ENCODE measurements at places on chromosomes 1 and 21.

- DNase-seq: no peak
Observed at GRCh38 chr1:23931491-23931880, 18.3 kb upstream of the CNR2 start.

DNA sequence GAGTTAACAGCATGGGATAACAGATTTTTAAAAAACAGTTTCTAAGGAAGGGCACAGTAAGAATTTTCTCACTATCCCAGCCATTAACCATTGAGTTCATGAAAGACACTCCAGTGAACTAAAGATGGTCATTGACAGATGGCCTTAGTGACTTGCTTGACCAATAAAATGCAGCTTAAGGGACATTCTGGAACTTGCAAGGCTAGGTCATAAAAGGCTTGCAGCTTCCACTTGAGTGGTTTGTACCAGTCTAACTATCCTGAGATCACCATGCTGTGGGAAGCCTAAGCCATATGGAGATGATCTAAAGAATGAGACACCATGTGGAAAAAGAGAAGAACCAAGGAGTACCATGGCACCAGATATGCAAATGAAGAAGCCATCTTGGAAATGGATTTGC is 37.9 kb upstream of the MUTYH start:
- no peak for DNase-seq

GRCh38 chr1:83704350-83704749 is 294.6 kb downstream of the TTLL7 start:
- DNase-seq: no peak

- DNase-seq: no peak
Observed at GRCh38 chr21:38909109-38909508, 103.4 kb downstream of the ETS2 start.

GRCh38 chr1:20497506-20497905 is 10.4 kb downstream of the MUL1 start:
- DNase-seq: no peak

DNA sequence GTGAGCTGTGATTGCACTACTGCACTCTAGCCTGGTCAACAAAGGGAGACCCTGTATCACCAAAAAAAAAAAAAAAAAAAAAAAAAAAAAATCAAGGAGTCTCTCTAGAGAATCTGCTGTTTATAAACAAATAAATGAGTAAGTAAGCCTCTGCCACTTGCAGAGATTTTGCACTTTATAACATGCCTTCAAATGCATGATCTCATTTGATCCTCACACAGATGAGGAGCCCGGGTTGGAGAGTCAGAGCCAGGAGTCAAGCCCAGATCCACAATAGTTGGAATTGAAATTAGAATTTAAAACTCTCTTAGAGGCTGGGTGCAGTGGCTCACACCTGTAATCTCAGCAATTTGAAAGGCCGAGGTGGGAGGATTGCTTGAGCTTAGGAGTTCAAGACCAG is 4.0 kb downstream of the PRELP start:
- DNase-seq: no peak

DNA sequence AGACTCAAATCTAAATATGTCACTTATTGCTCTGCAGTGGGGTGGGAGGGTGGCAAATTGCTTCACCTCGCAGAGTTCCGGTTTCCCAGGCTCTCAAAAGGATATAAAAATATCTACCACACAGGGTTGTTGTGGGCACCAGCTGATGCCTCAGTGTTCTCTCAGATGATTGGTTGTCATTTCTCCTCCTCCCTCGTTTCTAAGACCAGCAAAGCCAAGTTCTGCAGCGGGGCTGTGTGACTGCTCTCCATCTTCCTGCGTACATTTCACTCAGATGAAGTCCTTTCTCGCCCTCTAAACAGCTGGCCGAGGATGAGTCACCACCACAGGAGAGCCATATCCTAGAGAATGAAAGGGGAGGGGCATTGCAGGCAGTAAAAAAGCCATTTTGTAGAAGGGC is 35.0 kb upstream of the VWA5B1 start:
- DNase-seq: no peak

DNA sequence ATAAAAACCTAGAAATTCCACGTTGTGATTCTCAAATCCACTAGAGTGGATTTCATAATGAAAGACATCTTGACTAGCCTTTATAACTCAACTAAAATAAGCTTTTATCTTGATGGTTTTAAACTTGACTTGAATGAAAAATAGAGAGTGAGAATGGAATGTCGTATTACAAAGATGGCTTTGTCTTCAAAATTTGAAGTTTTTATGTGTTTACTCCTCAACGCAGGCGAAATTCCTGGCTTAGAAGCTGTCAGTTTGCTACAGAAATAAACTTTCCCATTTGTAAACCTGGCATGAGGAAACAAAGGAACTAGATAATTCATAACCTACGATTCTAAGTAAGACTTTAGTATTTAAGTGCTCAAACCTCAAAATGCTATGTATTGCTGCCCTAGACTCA is 90.0 kb upstream of the KRTAP19-8 start:
- no peak for DNase-seq

DNA sequence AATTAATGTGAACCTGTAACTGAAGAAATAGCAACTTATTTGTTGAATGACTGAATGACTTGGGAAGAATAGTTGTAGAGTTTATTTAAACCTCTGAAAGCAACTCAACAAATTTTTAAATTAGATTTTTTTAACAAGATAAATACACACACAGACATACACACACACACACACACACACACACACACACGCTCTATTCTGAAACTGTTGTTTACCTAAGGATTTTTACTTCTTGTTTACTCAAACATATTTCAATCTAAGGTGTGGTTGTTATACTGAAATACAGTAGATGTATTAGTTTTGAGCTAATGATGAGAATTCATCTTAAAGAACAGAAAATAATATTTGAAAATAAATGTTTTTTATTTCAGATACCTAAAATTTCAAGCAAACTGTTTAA is 11.5 kb downstream of the ACADM start:
- no peak for DNase-seq

GRCh38 chr1:204731509-204731908 is 46.0 kb upstream of the LRRN2 start:
- DNase-seq: no peak

DNA sequence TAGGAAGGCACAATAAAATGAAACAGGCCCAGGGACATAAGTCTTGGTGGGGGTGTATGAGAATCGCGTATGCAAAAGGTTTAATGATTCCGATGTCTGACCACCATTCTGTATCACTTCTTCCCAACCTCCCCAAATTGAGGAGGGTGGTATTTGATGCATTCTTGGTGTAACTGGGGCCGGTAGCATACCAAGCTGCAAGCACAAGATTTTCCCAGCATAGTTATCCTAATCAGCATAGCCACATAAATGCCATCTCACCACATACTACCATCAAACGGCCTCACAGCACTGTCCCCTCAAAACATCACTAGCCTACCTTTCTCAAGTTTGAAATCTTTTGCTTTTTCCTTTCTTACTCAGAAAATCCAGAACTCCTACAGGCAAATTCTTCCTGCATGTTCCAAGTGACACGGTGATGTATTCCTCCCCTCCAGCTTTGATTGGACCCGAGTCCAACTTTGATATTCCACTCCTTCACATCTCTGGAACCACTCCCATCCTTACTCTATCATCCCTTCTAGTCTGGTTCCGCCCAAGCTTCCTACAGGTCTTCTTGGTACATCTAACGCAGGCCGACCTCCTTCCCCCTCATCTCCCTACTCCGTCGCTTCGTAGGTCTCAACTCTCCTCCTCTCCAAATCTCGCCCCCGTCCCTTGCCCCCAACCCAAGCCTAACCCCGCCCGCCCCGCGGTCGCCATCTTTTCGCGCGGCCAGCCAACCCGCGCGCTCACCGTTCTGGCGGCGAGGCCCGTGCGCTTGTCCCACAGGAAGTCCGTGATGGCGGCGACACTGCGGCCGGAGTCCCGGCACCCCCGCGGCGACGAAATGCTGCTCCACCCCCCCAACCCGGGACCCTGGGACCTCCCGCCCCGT is 600 bp downstream of the CLK2 start:
- no peak for DNase-seq

GRCh38 chr1:161402446-161402845 is 34.8 kb upstream of the CFAP126 start:
- no peak for DNase-seq

DNA sequence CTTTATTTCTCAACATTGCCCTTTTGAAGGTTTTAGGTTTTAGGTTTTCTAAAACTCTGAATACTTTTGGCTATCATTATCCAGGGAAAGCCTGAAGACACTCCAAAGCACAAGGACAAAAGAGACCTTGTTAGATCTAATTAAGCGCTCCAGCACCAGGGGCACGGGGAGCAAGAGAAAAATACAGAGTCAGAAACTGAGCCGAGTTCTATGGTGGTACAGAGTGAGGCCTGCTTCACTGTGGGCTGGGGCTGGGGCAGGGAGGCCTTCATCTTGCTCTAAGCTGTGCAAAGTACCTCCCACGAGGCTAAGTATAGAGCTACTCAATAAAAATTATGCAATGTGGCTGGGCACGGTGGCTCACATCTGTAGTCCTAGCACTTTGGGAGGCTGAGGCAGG is 19.7 kb upstream of the RAB4A start:
- no peak for DNase-seq

DNA sequence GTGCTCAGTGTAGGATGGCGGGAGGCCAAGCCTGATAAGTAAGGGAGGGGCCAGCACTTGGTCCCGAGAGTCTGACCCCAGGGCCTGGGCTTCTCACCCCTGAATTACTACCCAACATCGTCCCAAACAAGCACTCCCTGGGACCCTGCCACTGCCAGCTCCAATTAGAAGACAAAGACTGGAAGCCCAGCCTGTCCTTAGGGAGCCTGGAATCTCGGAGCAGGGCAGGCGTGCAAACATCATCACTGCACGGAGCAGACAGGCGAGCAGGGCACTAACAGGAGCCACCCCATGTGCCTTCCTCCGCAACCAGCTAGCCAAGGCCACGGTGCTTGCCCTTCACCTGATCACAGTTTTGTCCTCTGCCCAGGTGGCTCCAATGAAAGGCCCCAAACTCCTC is 23.2 kb downstream of the KCNAB2 start:
- DNase-seq: no peak

DNA sequence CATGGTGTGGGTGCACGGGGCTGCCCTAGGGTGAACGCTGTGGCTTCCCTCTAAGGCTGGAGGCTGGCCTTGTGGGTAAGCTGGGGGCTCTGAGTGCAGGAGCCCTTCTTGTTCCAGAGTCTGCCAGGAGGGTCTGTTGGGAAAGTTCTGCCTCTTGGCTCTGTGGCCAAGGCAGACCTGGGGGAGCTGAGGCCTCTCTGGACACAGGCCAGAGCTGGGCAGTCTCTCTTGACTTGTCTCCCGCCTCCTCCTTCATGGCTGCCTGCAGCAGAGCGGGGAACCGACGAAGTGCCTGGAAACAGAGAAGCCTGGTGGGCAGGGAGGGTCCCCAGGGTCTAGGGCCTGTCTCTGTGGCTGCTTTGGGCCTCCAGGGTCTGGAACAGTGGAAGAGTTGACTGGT is 30.3 kb upstream of the PEX10 start:
- DNase-seq: no peak

- DNase-seq: no peak
Observed at GRCh38 chr1:171113382-171113781, 22.7 kb downstream of the FMO3 start.

GRCh38 chr1:36183309-36183856 is 27.4 kb downstream of the MAP7D1 start:
- DNase-seq: no peak

GRCh38 chr1:202954057-202954745 is 3.9 kb downstream of the ADIPOR1 start:
- DNase-seq: no peak

GRCh38 chr1:56824271-56824670 is 5.1 kb upstream of the FYB2 start:
- no peak for DNase-seq

- no peak for DNase-seq
Observed at GRCh38 chr1:43434256-43434655, 19.5 kb downstream of the HYI start.

GRCh38 chr1:212368073-212368484 is 46.6 kb downstream of the PACC1 start:
- DNase-seq: no peak

DNA sequence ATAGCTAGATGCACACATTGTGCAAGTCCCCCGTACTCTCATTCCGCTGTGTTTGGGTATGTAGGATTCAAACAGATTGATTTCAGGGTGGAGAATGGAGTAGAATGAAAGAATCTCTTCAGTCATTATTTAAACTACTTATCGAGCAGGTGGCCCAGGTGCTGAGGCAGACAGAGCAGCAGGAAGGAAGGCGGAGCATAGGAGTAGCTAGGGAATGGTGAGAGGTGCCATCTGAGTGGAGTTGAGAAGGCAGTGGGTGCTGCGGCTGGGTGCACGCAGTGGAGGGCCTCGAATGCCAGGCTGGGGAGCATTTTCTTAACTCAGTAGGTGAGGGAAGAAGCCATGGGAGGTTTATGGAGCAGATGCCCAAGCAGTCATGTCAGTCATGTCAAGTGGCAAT is 45.2 kb upstream of the CD101 start:
- DNase-seq: no peak

GRCh38 chr1:26848941-26849774 is 13.8 kb upstream of the SFN start:
- DNase-seq: no peak

- DNase-seq: no peak
Observed at GRCh38 chr1:13725714-13726175, 25.8 kb downstream of the PRDM2 start.

DNA sequence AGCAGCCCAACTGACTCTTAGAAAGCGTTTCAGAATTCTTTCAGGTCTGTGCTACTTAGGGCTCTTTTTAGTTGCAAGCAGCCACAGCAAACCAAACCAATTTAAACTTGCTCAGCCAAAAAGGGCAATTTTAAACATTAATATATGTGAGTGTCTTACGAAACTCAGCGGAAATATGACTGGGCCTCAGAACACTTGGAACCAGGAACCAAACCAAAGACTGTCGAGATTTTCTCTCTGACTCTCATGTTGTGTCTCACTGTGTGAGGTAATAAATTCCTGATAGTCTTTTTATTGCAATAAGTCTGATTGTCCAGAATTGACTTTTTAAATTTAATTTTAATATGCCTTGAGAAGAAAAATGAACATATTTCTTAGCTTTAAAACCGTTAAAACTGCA is 122.3 kb downstream of the SYF2 start:
- DNase-seq: no peak

DNA sequence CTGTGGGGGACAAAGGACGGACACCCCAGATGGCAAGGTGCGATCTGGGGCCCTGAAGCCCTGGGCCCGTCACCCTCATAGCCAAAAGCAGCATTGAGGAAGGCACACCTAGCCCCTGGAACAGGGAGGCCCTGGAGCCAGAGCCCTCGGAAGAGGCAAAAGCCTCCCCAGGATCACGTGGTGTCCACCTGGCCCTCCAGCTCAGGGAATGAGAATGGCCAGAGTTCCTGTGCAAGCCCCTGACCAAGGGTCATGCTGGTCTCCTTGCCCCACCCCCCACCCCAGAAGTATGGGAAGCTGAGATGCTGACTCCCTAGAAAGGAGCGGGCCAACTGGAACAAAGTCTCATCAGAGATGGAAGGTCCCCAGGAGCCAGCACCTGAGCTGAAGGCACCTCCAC is 1.0 kb upstream of the PDZK1IP1 start:
- no peak for DNase-seq

Measured in ovary (tissue), 10 donors.